Activated T-cell treated with anti-CD3 and anti-CD28 coated beads, Interleukin-2, amount 50 U/mL, for 72 hours (primary cell): ENCODE measurements at places on chromosomes 13 and 19. TPM values are rescaled to one million over a fixed set of nuclear protein-coding genes. Genes with fewer than 3 reads are reported as not detected.

Gene ZNF324B
- 7.7 TPM for total RNA-seq

DNA sequence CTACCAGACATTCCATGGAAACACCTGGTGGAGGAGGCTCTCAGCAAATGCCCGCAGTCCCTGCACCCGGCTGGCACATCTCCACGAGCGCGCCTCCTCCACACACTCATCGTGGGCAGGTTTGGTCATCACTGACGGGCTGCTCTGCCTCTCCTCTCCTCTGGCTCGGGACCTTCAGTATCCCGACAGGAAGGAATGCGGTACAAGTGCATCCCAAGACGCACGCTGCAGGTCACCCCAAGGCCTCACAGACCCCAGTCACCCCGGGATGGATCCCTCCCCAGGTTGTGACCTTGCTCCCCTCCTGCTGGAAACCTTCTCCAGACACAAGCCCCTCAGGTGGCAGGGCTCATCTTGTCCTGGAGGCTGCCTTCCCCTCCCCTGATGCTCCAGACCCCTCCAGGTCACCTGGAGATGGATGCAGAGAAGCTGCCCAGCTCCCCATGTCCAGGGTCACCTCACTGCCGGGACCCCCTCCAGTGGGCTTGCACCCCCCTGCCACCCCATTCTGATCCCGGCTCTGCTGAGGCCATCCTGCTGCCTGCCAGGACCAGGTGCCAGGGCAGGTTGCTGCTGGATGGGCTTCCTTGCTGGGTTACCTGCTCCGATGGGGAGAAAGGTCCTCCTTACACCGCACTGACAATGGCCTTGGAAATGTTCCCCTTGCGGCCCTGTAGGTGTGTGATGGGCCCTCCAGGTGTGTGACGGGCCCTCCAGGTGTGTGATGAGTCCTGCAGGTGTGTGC, 29.9 kb downstream of the C13orf46 start:
- H3K4me1 ChIP-seq, result peaks cover 6% of the 10 kb centered on the region
- no peak overlapping the region for H3K4me3 ChIP-seq

DNA sequence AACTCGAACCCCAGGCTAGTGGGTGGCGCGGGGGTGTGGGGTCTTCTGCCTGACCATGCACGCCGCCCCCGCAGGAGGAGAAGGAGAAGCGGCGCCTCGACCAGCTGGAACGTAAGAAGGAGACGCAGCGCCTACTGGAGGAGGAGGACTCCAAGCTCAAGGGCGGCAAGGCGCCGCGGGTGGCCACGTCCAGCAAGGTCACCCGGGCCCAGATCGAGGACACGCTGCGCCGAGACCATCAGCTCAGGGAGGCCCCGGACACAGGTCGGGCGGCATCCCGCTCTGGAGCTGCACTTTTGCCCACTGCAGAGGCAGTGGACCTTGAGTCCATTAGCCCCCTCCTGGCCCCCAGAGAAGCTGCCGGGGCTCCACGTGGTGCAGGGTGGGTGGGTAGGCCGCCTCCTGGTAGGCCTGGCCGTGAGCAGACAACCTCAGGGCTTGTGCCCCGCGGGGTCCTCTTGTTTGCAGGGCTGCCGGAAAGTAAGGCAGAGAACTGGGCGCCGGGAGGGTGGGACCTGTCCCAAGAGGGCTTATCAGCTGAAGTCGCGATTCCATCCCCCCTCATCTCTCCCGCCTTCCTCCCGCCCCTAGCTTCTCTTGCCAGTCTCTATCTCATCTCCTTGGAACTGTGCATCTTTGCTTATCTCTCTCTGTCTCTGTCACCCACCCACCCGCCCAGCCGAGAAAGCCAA, 9.9 kb downstream of the CCDC124 start:
- no peak for DNase-seq
- no peak overlapping the region for H3K27ac ChIP-seq
- peaks cover 2% of the 10 kb centered on the region for H3K36me3 ChIP-seq
- H3K4me3 ChIP-seq, result no peak overlapping the region
- no peaks in the 10 kb centered on the region for H3K27me3 ChIP-seq
- peaks cover 22% of the 10 kb centered on the region for H3K4me1 ChIP-seq

DNA sequence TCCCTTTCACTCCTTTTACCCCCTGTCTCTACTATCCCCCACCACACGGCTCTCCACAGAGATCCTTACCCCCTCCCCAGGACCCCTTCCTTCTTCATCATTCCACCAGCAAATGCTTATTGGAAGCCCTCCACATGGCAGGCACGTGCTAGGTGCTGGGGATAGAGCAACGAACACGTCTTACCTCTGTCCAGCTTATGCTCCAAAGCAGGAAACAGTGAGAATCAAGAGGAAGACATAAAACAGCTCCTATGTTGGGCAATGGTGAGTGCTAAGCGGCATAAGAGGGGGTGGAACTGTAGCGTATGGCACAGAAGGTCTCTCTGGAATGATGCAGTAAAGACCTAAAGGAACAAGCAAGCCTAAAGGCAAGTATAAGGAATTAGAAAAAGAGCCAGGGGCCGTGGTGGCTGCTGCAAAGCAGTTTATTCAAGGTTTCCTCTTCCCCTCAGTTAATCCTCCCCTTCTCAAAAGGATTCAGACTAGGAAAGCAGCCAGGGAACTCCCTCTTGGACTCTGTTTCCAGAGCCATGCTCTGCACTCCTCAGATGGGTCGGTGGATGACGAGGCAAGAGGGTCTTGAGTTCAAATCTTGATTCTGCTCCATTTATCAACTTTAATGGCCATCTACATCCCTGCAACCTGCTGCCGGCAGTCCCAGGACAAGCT, 289.4 kb downstream of the FOXO1 start:
- H3K4me1 ChIP-seq, result peaks cover 56% of the 10 kb centered on the region
- no peak overlapping the region for H3K27ac ChIP-seq
- H3K36me3 ChIP-seq, result peaks cover 12% of the 10 kb centered on the region
